Head of caudate nucleus (tissue), 42 donors: ENCODE measurements at places on chromosomes 4 and X.

GRCh38 chrX:110268886-110269285 is 49.0 kb downstream of the AMMECR1 start:
- DNase-seq = no peak

GRCh38 chr4:1758306-1759121 is 34.6 kb upstream of the FGFR3 start:
- DNase-seq = no peak

DNA sequence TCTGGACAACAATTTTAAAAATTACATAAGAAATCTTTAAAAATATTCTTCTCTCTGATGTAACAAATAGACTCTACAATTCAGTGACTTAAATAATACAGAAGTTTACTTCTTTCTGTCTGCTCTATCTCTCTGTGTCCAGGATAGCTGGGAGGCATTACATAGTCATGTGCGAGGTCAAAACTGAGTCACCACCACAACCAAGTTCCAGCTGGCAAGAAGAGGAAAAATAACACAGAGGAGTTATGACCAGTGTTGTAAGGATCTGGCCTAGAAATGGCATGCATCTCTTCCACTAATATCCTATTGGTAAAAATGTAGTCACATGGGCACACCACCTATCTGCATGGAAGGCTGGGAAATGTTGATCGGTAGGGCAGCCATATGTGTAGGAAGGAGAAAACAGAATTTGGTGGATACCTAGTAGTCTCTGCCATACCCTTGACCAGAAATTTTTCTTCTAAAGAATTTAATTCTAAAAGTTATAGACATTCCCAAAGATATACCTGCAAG is 39.4 kb upstream of the WDFY3 start:
- no peak for DNase-seq

GRCh38 chrX:70478526-70479245 is 34.1 kb downstream of the DLG3 start:
- DNase-seq = no peak

DNA sequence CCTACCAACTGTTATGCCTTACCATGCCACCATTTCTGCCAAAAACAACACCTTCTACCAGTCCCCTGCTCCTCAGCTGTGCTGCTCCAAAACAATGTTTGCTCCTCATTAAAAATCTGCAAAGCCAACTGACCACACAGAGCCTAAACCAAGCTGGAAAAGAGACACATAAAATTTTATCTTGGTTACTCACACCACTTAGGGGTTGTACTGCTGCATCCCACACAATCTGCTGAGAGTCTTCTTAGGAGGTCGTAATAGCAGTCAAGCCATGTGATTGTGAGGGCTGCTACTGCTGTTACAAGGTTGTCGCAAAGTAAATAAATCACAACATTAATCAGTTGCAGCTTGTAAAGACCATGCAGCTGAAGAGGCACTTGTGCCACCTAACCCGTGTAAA is 607.4 kb upstream of the FAM241A start:
- DNase-seq = no peak

- no peak for DNase-seq
Observed at GRCh38 chr4:140088323-140088967, 65.5 kb downstream of the MAML3 start.

DNA sequence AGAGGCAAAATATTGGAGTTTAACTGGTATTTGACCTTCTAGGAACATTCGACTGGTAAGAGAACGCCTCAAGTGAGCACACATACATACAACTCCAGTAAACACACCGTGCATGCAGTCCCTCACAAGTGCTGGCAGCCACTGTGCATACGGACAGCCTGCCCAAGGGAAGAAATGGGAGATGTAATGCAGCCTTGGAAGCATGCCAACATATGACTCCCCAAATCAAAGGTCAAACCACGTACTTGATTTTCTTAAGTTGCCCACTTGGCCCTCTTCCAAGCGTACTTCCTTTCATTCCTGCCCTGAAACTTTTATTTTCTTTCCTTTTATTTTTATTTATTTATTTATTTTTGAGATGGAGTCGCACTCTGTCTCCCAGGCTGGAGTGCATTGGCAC is 206.6 kb downstream of the SPRY1 start:
- no peak for DNase-seq

GRCh38 chr4:106762666-106763443 is 273.3 kb downstream of the DKK2 start:
- no peak for DNase-seq

DNA sequence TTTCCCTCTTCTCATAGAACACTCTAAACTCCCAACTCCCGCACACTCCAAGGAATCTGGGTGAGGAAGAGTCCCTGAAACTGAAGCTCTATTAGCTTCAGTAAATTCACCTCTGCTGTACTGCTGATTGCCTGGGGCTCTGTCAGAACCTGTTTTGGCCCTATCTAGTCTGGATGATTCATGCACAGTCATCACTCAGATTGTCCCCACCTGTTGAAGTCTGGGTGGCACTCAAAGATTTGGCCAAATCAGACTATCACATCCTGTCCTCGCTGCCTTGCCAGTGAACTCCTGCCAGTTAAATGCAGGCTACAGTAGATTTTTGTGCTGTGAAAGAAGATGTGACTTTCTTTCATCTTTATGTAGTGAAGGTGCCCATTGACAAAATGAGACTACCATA is 63.5 kb upstream of the EMCN start:
- DNase-seq = no peak

DNA sequence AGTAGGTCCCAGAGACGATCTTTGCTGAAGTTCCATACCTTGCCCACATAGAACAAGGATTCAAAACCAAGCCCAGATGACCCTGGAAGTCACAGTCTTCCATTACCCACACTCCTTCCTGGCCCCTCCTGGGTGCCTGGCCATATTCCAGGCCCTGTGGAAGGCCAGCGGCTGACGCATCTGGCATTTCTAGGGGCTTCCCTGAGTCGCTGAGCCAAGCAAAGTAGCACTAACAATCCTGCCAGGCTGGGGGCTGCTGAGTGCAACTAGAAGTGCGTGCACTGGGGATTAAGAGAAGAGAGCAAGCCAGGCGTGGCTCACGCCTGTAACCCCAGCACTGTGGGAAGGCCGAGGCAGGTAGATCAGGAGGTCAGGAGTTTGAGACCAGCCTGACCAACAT is 175.2 kb upstream of the CPEB2 start:
- no peak for DNase-seq

DNA sequence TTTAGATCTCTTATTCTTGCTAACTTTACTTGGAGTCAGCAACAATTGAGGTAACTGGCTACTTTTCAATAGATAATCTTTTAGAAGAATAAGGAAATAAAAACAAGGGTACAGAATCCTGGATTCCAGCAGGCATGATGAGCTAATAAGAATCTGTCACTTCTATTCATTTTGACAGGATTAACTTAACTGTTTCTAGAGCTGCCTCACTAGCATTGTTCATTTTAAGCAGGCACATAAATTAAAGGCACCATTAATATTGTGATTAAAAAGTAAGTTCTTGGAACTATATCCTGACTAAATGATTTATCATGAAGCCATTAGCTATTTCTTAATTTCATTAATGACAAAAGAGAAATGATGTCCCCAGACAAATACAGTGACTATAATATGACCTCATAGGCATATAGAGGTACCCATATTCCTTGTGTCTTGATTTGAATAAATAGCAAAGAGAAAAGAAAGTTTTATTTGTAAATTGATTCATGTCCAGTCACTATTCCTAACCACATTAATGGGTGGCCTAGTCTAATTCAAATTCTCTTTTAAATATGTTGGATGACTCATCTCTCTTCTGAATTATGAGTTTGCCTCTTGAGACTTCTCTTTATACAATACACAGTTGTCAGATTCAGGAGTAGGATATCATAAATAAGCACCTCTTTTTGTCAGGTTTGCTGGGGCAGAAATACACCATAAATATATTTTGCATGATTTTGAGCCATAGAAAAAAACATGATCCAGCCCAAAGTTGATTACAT is 343.0 kb downstream of the SLITRK2 start:
- no peak for DNase-seq

GRCh38 chrX:68665502-68665901 is 18.0 kb downstream of the STARD8 start:
- peak; percentile 6 for DNase-seq

DNA sequence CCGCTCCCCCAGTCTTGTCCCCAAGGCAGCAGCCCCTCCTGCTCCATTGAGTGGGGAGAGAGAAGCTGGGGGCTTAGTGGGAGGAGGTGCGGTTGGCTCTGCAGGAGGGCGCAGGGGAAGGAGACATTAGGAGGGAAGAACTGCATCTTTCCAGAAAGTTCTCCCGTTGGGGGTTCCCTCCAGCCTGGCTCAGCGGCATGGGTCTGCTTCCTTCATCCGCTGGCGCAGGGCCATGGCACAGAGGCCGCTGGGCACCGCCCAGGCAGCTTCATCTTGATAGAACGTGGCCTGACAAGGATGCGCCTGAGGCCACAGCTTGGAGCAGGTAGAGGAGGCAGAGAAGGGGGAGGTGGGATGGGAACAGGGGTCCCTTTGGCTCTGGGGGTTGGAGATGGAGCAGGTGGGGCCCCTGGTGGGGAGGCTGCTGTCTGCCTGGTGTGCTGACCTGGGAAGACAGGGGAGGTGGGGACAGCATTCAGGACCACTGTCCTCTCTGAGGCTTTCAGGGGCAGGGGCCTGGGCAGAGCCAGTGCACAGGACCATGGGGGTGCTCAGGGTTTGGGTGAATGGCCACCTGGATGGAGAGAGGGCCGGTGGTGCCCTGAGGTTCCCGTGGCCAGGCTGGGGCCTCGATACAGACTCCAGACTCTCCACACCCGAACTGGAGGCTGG is 12.1 kb downstream of the DOK7 start:
- no peak for DNase-seq

- no peak for DNase-seq
Observed at GRCh38 chr4:153014460-153014859, 78.3 kb downstream of the FHDC1 start.

DNA sequence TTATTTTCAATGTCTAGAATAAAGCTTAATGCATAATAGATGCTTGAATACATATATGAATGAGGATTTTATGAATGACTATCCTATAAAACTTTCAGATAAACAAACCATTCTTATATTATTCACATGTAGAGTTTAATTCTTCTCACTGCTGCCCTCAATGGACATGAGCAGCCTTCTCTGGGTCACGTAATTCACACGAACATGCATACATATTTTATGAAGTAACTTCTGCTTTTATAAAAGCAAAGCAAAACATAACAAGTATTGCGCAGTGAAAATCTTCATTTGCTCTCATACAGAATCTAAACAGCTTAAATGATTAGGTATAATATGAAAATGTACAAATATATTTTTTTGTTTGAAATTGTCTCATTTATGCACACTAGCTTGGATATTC is 116.7 kb downstream of the TMA16 start:
- DNase-seq = no peak

DNA sequence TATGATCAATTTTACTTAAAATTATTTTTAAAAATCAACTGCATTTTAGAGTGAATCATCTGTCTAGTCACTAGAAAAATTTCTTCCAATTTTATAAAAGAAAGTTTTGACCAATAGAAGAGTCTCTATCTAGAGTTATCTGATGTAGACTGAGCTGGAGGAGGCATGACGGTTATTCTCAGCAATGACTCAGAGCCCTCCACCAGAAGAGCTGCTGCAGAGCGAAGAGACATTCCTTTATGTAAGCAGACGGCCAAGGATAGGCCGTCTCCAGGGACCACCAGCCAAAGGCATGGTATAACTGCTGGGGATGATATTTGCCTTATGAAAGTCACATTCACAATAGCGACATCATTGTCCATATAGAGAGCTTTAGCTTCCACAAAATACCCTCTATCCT is 23.0 kb downstream of the LDB2 start:
- no peak for DNase-seq

DNA sequence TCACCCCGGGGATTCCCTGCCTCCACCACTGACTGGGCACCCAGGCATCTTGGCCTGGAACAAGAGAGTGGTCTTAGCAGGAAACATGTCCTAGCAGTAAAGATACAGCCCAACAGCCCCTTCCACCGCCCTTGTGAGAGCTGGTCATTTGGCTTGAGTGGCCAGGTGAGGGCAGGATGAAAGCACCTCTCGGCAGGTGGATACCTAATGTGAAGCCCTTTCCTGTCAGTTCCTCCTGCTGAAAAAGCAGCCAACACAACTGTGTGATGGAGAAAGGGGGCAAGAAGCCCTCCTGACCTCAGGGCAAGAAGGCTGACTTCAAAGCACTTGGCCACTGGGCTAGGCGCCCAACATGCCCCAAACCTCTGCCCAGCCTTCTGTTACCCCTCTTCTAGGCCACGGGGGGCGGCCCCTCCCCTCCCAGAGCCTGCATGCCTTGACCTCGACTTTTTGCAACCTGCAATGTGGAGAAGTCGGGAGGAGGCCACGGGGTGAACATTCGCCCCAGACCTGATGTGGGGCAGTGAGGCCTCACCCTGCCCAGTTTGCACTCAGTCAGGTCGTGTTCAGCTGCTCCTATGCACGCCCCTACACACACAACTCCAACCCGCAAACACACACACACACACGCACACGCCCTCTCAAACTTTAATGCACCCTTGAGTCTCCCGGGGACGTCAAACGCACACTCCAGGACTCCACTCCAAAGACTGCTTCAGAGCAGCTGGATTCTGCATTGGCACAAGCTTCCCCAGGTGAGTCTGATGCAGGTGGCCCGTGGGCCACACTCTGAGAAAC is 1.1 kb downstream of the LGI2 start:
- DNase-seq = no peak

- no peak for DNase-seq
Observed at GRCh38 chrX:155888139-155888538, 7.0 kb downstream of the VAMP7 start.

GRCh38 chrX:14528629-14529289 is 577 bp upstream of the GLRA2 start:
- DNase-seq = peak; percentile 79

DNA sequence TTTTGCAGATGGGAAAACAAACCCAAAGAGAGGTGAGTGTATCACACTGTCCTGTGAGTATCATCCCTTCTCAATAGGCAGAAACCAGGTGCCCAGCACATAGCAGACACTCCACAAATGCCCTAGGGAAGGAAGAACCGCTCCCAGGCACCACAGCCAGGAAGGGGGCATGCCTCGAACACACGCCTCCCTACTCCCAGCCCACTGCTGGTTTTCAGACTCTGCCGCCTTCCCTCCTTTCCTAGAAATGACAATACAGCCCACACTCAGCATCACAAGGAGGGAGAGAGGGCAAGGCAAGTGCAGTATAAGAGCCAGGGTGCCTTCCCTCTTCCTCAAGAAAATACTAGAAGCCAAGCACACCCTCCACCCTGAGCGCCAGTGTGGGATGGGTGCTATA is 16.2 kb downstream of the JAKMIP1 start:
- DNase-seq = no peak

DNA sequence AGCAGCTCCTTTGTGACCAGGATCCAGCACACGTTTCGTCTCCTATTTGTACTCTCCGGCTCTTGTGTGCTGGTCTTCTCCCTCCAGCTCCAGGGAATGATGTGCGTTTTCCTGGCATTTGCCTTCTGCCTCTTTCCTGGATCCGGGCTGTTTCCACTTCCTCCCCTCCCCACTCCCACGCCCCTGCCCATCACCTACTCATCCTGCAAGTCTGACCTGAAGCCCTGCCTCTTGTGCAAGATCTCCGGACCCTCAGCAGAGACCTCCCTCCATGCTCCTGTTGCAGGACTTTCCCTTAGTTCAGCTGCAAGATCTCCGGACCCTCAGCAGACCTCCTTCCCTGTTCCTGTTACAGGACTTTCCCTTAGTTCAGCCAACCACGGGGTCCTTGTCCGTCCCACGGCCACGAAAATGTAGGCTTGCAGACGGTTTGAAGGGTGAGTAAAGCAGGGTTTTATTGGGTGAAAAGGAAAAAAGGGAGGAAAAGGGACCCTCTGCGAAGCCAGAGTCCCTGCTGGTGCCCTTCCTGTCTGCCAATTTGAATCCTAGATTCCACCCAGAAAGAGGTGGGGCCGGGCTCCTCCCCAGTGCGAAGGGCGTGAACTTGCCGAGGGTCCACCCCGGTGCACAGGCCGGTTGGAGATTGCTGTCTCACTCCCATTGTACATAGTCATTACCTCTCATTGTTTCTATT is 74.4 kb upstream of the IRF2 start:
- no peak for DNase-seq
